ENCODE measurements at places on chromosomes 1 and 21.

DNA sequence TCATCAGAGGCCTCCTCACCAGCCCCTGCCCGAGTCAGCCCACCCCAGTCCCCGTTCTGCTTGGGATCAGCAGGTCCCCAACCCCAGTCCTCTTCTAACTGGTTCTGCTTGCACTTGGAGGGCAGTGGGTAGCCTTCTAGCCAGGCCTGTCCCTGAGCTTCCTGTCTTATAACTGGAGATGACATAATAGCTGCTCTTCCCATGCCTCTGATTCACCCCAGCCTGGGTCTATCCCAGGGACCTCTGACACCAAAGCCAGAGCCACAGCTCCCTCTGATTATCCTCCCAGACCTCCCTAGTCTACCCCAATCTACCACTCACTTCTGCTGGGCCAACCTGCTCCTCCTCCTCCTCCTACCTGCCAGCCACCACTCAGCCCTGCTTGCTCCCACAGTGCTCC lies 31.4 kb downstream of the IQGAP3 start:
- DNase-seq: no peak

DNA sequence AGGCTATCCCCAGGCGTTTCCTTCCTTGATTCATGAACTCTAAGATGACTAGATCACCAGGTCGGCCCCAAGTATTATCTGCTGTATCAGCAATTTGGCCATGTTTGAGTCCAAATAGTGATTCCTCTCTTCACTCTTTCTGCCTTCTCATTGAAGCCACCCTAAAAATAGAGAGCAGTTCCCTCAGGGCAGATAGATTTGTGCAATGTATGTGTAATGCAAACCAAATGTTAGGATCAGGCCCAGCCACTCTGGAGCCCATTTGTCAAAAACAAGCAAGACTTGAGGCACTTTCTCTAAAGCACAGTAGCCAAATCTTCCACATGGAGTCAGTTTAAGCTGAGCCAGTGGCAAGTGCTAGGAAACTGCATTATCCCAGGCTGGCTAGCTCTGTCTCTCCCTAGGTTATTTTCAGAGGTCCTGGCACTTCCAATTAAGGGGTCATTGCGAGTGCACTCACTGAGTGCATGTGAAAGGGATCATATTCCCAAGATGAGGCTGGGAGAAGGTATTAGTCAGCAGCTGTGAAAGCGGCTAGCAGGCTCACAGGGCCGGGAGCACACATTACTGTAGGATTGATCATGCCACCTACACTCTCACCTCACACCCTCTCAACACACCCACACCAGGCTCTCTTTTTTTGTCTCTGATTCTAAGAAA lies 97.9 kb upstream of the RAB3GAP2 start:
- no peak for DNase-seq

DNA sequence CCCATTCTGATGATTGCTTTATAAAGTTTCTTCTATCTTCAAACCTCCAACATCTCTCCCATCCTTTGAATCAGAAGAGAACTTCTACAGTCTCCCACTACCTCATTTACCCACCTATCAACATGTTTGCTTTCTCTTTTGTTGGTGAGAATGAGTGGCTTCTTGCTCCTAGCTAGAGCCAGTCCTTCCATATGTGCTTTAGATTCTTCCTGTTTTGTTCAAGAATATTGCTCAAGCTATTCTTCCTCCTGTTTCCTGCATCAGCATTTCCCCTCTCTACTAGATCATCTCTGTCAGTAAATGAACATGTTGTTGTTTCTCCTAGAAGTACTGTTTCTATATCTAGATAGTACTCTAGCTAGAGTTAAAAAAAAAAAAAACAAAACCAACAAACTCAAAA lies 6.3 kb downstream of the ATF6 start:
- DNase-seq: no peak

DNA sequence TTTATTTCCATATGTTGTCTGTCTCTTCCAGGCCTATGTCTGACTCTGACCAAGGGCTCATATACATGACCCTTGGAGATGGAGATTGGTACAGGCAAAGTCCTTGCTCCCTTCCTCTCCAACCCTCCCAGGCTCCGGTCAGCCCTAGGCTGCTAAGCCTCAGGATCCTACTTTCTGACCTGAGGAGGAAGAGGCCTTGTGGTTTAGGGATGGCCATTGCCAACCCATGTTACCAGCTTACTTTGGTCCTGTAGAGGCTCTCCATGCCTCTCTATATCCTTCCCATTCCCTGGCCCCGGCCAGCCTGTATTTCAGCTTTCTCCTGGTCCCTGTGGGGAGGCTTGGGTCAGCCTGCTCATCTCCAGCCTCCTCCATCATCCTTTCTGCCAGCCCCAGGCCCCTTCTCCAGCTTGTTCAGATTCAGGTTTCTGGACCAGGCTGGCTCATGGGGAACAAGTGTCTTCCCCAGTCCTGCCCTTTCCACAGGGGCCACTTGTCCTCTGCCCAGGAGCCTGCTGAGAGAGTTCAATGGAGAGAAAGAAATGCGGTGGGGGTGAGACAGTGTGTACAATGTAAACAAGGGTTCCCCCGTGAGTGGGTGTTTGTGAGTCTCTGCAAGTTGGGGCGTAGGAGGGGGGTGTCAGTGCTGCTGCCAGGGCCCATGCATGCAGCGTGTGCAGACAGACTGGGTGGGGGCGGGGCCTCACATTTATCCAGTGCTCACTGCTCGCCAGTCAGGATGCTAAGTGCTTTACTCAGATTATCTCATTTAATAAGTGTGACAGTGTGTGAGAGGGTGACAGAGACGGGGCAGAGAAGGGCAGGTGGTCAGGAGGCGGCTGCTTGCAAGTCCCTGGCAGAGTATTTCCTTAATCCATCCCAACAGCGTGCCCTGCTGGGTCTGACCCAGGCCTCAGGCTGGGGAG lies 31.3 kb upstream of the FOXO6 start:
- no peak for DNase-seq

DNA sequence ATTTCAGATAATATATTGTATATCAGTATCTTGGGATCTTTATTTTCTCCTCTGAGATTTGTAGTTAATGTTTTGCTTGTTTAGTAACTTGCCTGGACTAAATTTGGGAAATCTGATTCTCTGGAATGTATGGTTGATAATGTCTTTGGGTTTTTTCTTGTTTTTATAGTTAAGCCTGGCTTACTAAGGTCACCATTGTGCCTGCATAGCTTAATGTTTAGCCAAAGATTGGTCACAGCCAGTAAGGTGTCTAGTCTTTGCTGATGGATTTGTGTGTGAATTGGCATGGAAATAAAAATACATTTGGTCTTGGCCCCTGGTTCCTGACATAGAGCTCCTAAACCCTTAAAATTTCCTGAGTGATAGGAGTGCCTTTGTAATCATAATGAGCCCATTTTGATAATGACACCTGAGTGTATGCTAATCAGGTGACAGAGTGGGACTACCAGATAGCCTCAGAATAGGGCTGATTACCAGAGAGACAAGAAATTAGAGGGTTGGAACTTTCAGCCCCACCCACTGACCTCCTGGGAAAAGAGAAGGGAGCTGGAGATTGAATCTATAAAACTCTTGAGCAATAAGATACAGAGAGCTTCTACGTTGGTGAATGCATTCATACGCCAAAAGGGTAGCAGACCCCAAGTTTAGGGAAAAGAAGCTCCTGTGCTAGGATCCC lies 47.9 kb upstream of the NUF2 start:
- no peak for DNase-seq

DNA sequence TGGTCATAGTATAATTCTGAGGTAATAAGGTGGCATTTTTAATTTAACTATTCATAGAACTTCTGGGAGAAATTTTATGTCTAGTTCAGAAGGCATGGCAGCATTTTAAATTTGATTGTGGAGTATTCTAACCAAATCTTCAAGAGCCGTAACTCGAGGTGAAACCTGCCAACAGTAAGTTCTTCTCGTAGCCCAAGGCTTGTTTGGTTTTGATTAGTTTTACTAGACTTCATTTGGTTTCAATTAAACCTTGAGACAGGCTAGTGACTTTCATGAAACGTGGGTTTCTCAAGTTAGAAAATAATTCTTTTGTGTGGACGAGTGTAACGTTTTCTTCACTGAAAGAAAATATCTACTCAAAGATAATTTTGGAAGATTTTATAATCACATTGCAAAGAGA lies 395.5 kb downstream of the USP25 start:
- DNase-seq: no peak
